ENCODE measurements at places on chromosomes 6 and 20. TPM values are rescaled to one million over a fixed set of nuclear protein-coding genes. Genes with fewer than 3 reads are reported as not detected.

Gene TREM2
- 0.42 TPM for total RNA-seq

Gene FGD2
- total RNA-seq: 2.3 TPM

Gene FERMT1
- 0.24 TPM for total RNA-seq

GRCh38 chr20:60727425-60727824 is 524.6 kb upstream of the CDH4 start:
- DNase-seq: no peak

GRCh38 chr20:48128436-48128835 is 343.2 kb upstream of the SULF2 start:
- DNase-seq: no peak

Gene LY6G6F
- total RNA-seq: not detected

DNA sequence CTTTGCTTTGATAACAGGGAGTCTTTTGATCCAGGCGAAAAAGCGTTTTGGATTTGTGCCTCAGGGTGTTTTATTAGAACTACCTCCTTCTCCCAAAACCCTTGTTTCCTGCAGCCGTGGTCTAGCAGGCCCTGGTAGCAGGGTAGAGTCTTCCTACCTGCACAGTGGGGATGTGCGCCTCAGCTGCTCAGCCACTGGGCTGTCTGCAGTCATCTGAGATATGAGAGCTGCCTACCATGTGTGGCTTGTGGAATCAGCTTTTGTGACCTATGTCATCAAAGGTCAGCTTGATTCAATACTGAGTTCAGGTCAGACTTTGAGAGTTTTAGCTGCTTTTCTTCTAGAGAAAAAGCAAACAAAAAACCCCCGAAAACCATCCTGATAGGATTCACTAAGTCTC is 279.5 kb downstream of the CLIC5 start:
- DNase-seq: no peak

- DNase-seq: no peak
Observed at GRCh38 chr6:96683819-96684528, 121.0 kb downstream of the FHL5 start.

DNA sequence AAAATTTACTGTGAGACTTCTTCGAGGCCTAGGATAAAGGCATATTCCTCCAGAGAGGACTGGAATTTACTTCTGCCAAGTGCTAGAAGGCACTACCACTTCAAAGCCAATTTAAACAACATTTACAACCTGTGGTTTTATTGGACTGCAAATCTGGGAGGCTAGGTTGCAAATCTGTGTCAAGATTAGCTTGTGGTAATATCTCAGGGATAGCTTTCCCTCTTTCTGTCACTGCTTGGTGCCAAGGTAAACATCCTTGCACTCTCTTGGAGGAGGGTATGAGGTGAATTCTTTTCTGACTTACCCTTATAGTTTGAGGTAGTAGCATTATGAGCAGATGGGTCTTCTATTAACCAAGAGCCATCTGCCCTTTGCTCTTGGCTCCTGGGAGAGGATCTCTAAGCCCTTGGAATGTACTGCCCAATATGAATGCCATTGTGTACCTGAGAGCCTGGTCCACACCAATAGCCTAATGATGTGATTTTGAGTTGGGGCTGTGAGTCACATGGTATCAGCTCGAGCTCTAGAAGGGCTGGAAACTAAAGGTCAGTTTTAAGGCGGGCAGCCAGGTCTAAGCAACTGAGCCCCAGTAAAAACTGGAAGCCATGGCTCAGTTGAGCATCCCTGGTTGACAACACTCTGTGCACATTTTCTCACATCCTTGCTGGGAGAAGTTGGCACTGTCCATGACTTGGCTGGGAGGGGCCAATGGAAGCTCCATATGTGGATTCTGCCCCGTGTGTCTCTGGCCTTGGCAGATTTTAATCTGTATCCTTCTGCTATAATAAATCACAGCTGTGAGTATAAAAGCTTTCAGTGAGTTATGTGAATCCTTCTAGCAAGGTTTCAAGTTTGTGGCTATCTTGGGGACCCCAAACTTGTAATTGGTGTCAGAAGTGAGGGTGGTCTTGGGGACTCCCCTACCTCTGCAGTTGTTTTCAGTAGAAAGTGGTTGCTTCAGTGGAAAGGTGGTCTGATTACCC is 188.1 kb downstream of the UBE3D start:
- DNase-seq: no peak

DNA sequence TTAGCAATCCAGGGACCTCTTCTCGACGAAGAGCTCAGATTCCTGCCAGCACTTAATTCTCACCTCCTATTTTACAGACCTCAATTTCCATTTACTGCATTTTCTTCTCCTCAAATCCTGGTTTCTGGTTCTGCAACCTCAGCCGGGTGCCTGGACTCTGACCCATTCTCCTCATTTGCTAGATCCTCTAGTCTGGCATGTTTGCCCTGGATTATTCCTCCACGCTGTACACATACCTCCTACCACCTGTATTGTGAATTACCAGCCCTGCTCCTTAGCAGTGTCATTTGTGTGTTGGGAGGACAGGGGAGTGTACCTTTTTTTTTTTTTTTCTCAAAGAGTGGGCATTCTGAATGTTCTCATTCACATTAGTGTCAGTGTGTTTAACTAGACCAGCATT is 204.4 kb downstream of the ZMYND8 start:
- no peak for DNase-seq

GRCh38 chr20:47927385-47927851 is 142.1 kb upstream of the SULF2 start:
- no peak for DNase-seq

DNA sequence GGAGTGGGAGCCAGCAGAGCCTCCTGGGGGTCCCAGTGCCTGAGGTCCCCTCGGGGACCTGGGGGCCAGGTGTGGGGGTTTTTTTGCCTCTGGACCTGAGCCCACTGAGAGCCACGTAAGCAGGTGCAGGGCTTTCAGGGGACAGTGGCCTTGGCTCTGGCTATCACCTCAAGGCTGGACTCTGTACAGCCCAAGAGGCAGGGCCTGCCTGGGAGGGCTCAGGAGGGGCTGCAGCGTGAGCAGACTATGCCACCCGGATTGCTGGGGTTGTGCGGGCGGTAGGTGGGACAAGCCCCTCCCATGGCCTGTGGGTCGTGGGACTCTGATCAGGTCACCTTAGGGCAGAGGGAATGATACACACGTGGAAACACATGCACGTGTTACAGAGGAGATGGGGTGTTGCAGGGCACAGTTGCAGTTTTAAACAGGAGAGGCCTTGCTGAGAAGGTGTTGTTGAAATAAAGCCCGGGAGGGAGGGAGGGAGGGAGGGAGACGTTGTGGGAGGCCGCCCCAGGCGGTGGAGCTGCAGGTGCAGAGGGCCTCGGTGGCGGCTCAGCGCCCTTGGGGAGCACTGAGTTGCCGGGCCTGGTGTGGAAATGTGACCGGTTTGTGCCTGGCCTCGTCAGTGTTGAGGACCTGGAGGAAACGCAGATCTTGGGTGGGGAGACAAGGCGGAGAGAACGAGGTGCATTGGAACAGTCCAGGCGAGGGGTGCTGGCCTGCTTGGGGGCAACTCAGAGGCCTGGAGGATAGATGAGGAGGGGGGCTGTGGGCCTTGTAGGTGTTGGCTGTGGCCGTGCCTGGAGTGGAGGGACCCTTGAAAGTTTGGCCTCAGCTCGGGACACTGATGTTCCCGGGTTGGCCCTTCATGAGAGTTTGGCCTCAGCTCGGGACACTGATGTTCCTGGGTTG is 2.3 kb downstream of the TCEA2 start:
- DNase-seq: no peak

GRCh38 chr20:49165611-49166010 is 22.5 kb downstream of the STAU1 start:
- no peak for DNase-seq

Gene OR14J1
- total RNA-seq: not detected

GRCh38 chr6:155936127-155936526 is 480.5 kb upstream of the NOX3 start:
- DNase-seq: no peak

Gene TDRD6
- total RNA-seq: 0.26 TPM

Gene COX7A2
- total RNA-seq: 366 TPM

DNA sequence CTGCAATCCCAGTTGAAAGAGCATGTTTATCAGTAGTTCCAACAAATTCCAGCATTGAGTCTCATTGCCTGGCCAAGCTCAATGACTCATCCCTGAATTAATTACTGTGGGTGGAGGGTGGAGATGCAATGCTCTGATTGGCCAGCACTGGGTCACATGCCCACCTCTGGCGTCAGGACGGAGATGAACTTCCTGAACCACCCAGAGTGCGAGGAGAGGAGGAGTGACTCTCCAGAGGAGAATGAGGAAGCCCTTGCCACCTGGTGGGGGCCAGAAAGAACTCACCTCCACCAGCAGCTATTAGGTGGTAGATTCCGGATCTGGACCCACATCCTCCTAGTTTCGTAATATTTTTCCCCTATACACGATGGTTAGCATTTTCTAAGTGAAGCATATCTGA is 283.9 kb downstream of the TBC1D7 start:
- DNase-seq: no peak
